ENCODE measurements at places on chromosomes 4 and X. TPM values are rescaled to one million over a fixed set of nuclear protein-coding genes. Genes with fewer than 3 reads are reported as not detected.

GRCh38 chr4:126470862-126471261 lies 1156.1 kb downstream of the FAT4 start:
- H3K4me3 ChIP-seq, result no peak overlapping the region
- no peak overlapping the region for H3K27ac ChIP-seq
- DNase-seq, result no peak
- peaks cover 6% of the 10 kb centered on the region for H3K4me1 ChIP-seq

DNA sequence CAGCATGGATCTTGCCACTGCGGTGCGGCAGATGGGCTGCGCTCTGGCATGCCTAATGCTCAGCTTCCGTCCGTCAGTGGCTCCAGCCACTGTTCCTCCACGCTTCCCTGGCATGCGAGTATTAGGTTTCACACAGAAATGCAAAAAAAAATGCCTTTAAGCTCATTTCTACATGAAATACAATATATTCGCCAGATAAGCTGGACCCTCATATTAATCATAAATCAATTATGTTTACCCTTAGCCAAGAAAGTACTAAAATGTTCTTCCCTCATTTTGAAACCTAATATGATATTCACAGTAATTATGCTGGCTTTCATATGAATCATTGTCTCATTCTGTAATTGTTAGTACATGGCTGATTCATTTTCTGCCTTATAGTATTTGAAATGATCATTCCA lies 115.5 kb upstream of the FAM241A start:
- no peaks in the 10 kb centered on the region for H3K36me3 ChIP-seq
- peaks cover 16% of the 10 kb centered on the region for H3K27me3 ChIP-seq
- no peak overlapping the region for H3K4me3 ChIP-seq
- H3K4me1 ChIP-seq, result no peaks in the 10 kb centered on the region

- no peaks in the 10 kb centered on the region for H3K4me1 ChIP-seq
- H3K27me3 ChIP-seq, result no peaks in the 10 kb centered on the region
- no peaks in the 10 kb centered on the region for H3K36me3 ChIP-seq
- no peak for DNase-seq
Observed at GRCh38 chr4:167210166-167210565, 24.1 kb downstream of the SPOCK3 start.

- H3K27me3 ChIP-seq, result no peaks in the 10 kb centered on the region
- DNase-seq, result no peak
- H3K27ac ChIP-seq, result no peak overlapping the region
- H3K36me3 ChIP-seq, result no peaks in the 10 kb centered on the region
- no peaks in the 10 kb centered on the region for H3K4me1 ChIP-seq
- no peak overlapping the region for H3K4me3 ChIP-seq
Observed at GRCh38 chrX:153225438-153226098, 46.5 kb downstream of the MAGEA1 start.

- H3K4me3 ChIP-seq, result no peak overlapping the region
- H3K36me3 ChIP-seq, result peaks cover 85% of the 10 kb centered on the region
- no peak for DNase-seq
- H3K27me3 ChIP-seq, result no peaks in the 10 kb centered on the region
- no peaks in the 10 kb centered on the region for H3K4me1 ChIP-seq
Observed at GRCh38 chr4:8607603-8608481, 15.3 kb downstream of the CPZ start.

DNA sequence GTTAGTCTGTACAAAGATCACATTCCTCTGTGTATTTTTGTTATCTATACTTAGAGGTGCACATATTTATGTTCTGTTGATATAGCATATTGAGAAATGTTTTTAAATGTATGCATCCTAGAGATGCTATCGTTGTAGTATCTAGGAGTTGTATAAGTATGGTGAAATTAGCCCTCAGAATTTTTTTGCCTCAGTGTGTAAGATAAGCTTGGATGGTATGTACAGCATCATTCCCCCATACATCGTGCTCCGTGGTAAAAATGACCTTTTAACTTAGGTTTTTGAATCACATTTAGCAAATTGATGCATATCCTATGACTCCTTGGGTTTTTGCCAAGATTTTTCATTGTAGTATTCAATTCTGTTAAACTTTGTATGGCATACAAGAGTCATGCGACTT lies 113.5 kb downstream of the RPA4 start:
- no peak for DNase-seq
- no peaks in the 10 kb centered on the region for H3K27me3 ChIP-seq
- H3K4me1 ChIP-seq, result no peaks in the 10 kb centered on the region
- no peak overlapping the region for H3K27ac ChIP-seq
- H3K4me3 ChIP-seq, result no peak overlapping the region
- H3K36me3 ChIP-seq, result no peaks in the 10 kb centered on the region

DNA sequence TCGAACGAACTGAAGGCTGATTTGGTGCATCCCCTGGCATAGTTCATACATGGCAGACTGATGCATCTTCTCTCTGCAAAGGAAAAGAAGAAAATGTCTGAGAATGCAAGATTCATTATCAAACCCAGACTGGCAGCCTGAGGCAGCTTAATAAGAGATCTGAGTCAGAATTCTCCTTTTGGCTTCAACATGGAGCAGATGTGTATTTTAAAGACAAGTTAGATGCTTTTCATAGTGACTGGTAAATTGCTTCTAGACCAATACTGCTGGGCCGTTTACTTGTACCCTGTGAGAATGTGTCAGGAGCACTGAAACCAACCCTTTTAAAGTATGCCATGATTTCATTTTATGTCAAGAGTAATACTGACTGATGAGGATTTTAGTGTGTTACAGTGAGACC lies 322.0 kb downstream of the NR3C2 start:
- no peaks in the 10 kb centered on the region for H3K36me3 ChIP-seq
- no peak overlapping the region for H3K27ac ChIP-seq
- H3K4me1 ChIP-seq, result no peaks in the 10 kb centered on the region
- H3K27me3 ChIP-seq, result no peaks in the 10 kb centered on the region

IRAK1 gene
- total RNA-seq, result 70.7 TPM

LGI2 gene
- not detected for total RNA-seq

RPL9 gene
- 1,737 TPM for total RNA-seq

Data from SJSA1 (cell line).